Posterior vena cava (tissue), 2 donors: ENCODE measurements at places on chromosomes 1 and 21. TPM values are rescaled to one million over a fixed set of nuclear protein-coding genes. Genes with fewer than 3 reads are reported as not detected.
A peak's percentile ranks its signal among the peaks of the same experiment; 100 is the strongest.

DNA sequence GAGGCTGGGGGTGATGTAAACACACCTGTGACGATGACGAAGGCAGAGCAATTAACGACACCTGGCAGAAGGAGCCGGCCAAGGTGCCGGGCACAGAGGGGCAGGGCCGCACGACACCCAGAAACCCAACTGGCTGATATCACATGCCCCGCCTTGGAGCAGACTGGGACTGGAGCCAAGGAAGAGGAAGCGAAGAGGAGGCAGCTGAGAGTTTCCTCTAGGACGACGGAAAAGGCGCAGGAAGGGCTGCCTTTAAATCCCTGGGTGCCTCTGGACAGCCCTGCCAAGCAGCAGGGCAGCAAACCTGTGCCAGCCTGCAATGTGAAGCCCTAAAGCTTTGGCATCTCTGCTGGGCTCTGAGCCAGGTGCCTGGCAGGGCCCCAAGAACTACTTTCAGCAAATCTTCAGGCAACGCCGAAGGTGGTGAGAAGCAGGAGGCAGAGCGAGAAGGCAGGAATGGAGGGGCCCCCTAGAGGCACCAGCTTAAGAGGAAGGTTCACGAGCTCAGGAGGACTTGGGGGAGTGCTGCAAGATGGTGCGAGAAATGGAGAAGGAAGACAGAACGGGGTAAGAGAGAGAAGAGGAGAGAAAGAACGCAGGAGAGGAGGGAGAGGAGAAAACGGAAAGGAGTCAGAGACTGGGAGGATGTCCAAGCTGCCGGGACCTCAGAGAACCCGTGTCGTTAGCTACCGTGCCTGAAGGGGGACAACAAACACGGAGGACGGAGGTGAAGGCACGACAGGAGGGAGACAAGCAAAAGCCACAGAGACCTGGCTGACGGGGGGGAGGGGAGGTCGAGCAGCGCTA is 25.3 kb upstream of the PEF1 start:
- DNase-seq = no peak

DNA sequence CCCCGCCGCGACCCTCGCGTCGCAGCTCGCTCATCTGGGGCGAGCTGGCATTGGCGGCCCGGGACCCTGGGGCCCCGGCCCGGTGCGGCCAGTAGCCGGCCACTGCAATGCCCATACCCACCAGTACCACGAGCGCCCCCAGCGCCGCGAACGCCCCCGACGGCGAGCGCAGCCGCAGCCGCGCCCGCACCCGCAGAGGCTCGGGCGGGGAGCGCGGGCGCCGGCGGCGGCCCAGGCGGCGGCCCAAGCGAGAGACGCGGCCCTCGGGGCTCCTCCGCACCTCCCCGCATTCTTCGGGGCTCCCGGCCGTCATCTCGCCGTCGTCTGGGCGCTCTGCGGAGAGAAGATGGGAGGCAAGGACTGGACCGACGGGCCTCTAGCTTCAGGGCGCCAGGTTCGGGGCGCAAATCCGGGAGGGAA is 2.2 kb downstream of the TMEM200B start:
- no peak for DNase-seq

DNA sequence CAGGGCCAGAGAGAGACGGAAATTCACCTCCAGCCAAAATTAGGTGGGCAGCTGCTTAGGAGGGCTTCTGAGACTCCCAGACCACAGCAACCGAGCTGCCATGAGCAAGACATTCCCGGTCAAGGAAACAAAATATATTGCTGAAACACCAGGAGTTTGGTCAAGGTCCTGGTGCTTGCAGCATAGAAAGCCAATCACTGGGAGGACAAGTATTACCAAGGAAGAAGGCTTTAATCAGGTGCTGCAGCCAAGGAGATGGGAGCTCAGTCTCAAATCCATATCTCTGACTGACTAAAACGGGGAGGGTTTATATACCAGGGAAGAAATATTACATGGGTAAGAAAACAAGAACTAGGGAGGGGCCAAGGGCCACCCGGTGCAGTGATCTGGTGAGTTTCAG is 18.8 kb upstream of the TMEM125 start:
- peak; percentile 23 for DNase-seq

DNA sequence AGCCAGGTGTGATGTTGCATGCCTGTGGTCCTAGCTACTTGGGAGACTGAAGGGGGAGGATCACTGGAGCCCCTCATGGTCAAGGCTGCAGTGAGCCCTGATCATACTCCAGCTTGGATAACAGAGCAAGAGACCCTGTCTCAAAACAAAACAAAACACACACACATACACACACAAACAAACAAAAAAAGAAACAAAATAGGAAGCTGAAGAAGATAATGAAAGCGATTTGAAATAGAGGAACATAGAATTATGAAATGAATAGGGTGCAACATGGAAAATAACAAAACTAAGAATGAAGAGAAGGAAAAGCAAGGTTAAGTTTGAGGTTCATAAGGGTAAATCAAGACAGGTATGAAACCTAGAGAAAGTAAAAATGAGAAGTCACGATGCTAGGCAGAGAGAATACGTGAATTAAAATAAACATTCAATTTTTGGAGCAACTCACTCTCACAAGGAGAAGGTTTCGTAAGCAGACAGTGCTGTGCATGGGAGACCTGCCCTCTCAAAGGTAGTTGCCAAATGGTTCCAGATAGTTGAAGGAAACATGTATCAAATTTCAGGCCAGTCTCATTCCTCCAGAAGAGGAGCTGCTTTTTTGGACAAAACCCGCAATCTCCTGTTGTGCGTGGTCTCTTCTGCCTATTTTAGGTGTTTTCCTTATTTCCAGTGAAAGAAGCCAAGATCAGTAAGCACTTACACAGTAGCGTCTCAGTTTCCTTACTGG is 3.3 kb downstream of the CD46 start:
- no peak for DNase-seq

DNA sequence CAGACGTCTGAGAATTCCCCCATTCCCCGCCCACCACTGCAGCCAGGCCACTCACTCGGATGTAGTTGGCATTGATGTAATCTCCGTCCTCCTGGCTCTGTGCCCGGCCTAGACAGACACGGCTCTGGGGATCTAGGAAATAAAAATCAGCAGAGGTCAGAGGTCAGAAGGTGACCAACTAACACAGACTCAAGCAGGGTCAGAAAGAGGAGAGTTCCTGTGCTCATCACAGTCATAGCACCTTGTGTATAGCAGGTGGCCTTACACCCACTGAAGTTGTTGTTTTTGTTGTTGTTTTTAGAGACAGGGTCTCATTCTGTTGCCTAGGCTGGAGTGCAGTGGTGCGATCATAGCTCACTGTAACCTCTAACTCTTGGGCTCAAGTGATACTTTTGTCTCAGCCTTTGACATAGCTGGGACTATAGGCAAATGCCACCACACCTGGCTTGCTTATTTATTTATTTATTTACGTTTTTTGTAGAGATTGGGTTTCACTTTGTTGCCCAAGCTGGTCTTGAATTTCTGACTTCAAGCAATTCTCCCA is 4.9 kb downstream of the PTPN7 start:
- DNase-seq = peak; percentile 91

GRCh38 chr1:32521165-32521564 is 18.1 kb upstream of the ZBTB8A start:
- DNase-seq = no peak

- no peak for DNase-seq
Observed at GRCh38 chr1:113530021-113530420, 139.7 kb downstream of the MAGI3 start.

- no peak for DNase-seq
Observed at GRCh38 chr1:66355756-66356155, 178.2 kb upstream of the SGIP1 start.

GRCh38 chr1:24364975-24365678 is 46.0 kb downstream of the GRHL3 start:
- DNase-seq = no peak

- DNase-seq = no peak
Observed at GRCh38 chr21:17089091-17089491, 423.8 kb upstream of the CXADR start.

GRCh38 chr1:93042187-93043056 is 36.7 kb upstream of the MTF2 start:
- no peak for DNase-seq

GRCh38 chr1:153699768-153700167 is 21.3 kb downstream of the NPR1 start:
- no peak for DNase-seq

DNA sequence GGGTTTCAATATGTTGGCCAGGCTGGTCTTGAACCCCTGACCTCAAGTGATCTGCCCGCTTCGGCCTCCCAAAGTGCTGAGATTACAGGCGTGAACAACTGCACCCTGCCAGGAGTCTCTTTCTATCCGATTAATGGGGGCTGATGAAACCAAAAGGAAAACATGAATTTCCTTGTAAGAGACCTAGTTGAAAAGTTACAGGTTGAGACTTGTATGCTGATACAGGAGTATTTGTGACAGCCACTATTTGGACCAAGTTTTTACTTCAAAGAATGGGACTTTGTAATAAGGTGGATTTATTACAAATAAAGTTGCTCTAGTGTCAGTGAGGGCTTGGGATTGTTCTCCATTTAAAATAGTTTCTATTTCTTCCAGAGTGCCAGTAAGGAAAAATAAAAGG is 43.6 kb upstream of the TMEM61 start:
- no peak for DNase-seq

DNA sequence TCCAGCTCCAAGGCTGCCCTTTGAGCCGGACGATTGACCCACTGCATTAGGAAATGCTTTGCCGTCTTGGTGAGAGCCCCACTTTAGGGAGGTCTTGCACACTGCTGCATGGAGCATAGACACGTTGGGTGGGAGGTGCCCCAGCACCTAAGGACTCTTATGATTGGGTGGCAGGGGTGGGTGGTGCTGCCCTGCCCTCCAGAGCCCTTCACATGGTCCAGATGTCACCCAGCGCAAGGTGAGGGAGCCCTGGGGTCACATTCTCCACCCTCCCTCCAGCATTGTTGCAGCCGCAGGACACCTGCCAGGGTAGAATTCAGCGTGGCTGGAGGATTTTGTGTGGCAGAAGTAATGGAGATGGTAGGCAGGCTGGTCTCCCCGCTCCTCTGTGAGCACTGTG is 137.4 kb upstream of the COL6A1 start:
- DNase-seq = peak; percentile 63

GRCh38 chr1:10210841-10211804 is 753 bp downstream of the KIF1B start:
- DNase-seq = peak; percentile 97

- no peak for DNase-seq
Observed at GRCh38 chr1:189616893-189617292, 860.8 kb downstream of the BRINP3 start.

DNA sequence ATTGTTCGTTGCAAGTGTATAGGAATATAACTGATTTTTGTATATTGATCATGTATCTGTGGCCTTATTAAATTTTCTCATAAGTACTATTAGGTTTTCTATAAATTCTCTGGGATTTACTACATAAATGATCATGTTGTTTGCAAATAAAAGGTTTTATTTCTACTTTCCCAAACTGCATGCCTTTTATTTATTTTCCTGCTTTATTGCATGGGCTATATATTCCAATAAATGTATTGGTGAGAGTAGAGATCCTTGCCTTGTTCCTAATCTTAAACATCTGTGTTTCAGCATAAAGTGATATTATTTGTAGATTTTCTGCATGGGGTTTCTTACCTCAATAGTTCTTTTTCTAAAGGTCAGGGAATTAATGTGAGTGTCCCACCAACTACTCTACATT is 107.0 kb upstream of the CD55 start:
- DNase-seq = no peak

GRCh38 chr1:39908534-39908933 is 6.8 kb upstream of the MYCL start:
- DNase-seq = no peak

- peak; percentile 92 for DNase-seq
Observed at GRCh38 chr21:37711836-37712568, 204.3 kb downstream of the KCNJ6 start.

GRCh38 chr21:34690793-34691175 is 22.0 kb downstream of the CLIC6 start:
- DNase-seq = no peak

DNA sequence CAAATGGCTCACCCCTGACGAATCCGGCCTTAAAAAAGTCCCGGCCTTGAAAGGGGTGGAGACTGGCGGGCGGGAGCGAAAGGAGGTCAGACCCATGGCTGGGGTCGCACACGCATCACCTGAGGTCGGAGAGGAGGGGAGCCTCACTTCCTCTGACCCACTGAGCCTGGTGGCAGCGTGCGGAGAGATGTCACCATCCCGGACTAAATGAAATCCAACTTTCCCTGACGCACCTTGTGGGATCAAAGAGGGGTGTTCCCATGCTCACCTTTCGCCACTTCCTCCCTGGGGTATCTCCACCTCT is 709 bp upstream of the SLC41A1 start:
- no peak for DNase-seq

DNA sequence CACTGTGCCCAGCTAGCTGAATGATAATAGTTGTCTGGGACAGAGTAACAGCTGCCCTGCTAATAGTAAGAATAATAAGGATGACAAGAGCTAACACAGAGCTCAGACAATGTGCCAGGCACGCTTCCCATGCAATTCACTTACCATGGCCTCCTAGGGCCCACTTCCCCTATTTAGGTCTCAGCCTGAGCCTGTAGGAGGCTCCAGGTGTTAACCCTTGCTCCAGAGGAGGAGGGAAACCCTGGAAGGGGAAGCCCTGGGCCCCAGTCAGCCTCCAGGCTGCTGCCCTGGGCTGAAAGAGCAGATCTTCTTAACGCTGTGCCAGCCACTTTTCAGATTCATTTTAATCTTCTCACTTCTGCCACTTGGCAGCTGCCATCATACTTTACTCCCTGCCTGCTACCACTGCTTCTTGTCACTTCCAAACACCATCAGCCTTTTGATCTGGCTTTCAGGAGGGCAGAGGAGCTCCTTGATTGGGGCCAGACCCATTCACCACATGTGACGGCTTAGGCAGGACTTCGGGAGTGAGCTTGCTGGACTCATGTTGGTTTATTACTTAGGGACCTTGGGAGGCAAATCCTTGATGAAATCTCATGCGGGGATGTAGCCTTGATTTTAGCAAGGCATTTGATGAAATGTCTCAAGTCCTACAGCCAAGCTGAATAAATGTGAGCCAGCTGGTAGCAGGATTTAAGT is 66.7 kb upstream of the PARP1 start:
- DNase-seq = no peak

The E2F2 gene
- total RNA-seq = 0.24 TPM

The TRPM2 gene
- total RNA-seq = 11.3 TPM

The CDA gene
- total RNA-seq = 9.1 TPM

The DTL gene
- 1.2 TPM for total RNA-seq

The KRTAP27-1 gene
- not detected for total RNA-seq

The ANGPTL1 gene
- total RNA-seq = 280 TPM

The PTGS2 gene
- total RNA-seq = 9.3 TPM

The FAM151A gene
- total RNA-seq = not detected

The TNFRSF8 gene
- total RNA-seq = 1.3 TPM

The SPRR2F gene
- 1.9 TPM for total RNA-seq

The HTR1D gene
- not detected for total RNA-seq

The TSPEAR gene
- total RNA-seq = 0.14 TPM

The LCE1F gene
- not detected for total RNA-seq

The RHCE gene
- not detected for total RNA-seq

The OPTC gene
- total RNA-seq = not detected

The TRIM46 gene
- 1.3 TPM for total RNA-seq

The GBP6 gene
- not detected for total RNA-seq

The CSMD2 gene
- 2.4 TPM for total RNA-seq

The TMEM240 gene
- total RNA-seq = 7.8 TPM

The ITLN2 gene
- not detected for total RNA-seq

The RBP7 gene
- total RNA-seq = 32.9 TPM
